ENCODE measurements at places on chromosomes 16 and 17.
A peak's percentile ranks its signal among the peaks of the same experiment; 100 is the strongest.

DNA sequence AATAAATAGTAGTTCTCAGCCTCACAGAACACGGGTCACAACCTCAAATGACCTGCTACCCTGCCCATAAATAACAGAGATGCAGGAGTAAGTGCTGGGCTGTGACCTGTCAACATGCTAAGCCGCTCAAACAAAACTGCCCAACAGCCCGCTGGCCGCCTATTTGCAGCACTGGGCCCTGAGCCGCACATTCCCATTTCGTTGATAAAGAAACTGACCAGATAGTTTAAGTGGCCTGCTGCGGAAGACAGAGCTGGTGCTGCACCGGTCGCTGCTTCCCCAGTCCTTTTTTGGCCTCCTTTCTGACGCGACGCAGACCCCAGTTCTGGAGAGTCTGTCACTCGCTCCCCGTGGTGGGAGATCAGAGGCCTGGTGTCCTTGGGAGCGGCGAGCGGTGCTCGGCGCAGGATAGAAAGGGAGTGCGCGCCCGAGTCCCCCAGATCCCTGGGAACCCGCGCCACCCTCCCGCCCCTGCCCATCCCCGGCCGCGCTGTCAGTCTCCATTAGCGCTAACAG lies 349 bp upstream of the SLC6A2 start:
- DNase-seq: no peak

DNA sequence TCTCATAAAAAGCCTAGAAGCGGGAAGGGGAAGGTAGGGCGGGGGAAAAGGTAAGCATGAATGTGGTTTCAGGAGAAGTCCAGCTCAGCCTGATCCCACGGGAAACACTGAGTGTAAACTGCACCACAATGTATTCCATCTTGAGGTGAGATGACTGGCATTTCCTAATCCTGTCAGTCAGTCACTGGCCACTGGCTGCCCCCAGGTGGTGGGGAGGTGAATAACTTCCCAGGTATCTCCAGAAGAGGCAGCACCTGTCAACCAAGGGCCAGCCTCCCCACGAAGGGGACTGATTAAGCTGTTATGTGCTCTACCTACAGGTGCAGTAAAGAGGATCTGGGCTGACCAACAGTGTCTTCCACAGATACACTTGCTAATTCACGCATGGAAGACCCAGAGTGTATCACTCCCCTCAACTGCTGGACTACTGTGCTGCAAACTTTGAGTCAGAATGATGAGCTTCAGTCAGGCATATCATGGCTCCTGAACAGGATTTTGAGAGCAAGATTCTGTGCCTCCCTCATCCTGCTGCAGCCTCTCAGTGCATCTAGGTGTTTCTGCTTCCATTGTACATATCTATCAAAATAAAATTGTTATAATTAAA lies 108.5 kb upstream of the CCL2 start:
- DNase-seq: peak; percentile 23

- no peak for DNase-seq
Observed at GRCh38 chr16:64711026-64711425, 410.8 kb downstream of the CDH11 start.

- no peak for DNase-seq
Observed at GRCh38 chr17:57408071-57408811, 151.9 kb downstream of the MSI2 start.

DNA sequence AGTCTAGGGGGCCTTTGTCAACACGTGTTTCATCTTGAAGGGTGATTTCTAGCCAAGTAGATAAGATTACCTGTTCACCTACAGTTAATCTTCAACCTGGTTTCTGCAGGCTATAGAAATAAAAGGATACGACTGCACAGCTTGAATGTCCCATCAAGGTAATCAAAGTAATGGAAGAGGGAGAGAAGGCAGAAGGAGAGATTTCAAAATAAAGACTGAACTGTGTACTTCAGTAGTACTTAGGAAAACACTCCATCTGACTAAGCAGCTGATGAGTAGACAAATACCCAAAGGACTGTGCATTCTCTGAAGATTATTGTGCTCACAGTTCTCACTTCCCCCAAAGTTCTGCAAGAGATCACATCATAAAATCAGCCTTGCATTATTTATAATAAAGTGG lies 5.8 kb upstream of the RFFL start:
- DNase-seq: no peak

DNA sequence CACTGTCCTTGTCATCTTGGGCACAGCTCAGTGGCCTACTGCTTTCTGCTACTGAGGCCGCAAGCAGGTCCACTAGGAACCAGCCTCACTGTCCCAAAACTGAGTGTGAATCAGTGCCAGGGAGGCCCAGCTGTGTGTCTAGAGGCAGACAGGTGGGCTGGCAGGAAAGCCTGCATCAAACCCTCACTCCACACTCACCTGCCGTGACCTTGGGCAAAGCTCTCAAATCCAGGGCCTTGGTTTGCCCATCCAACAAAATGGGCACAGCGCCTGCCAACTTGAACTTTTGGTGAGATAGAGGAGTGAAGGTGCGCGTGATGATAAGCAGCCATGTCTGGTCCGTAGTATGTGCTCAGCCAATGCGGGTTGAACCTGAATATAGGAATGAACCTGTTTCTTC lies 14.8 kb downstream of the ATP2C2 start:
- DNase-seq: no peak

GRCh38 chr16:47991491-47991890 lies 164.3 kb downstream of the ABCC12 start:
- no peak for DNase-seq

DNA sequence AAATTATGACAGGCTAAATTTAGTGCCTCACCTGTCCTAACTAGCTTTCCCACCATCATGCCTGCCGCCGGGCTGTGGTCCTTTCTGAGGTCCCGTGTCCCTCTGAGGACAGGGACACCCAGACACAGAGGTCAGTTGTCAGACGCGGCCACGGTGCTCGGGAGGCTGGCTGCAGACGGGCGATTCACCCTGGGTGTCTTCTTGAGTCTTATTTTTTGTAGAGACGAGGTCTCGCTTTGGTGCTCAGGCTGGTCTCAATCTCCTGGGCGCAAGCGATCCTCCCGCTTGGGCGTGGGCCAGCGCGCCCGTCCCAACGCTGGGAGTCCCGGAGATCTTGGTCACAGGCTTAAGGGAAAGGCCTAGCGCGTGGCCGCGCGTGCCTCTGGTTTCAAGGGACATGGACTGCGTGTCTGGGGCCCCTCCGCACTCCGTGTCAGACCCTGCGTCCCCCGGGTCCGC lies 797 bp upstream of the RAB11FIP3 start:
- DNase-seq: no peak

DNA sequence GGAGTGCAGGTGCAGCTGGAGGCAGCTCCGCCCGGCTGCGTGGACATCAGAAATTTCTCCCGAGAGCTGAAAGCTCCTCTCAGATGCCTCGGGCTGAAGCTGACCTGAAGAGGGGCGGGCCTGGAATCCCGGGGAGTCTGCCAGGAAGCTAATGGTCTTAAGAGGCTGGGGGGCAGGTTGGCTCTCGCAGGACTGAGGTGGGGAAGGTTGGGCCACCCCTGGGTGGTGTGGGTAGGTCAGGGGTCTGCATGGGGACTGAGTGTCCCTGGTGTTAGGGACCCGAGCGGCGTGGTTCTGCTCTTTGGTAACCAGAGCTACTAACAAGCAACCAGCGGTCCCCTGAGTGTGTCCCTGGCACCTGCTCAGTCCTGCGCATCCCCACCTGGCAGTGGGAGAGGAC lies 3.5 kb downstream of the CHMP6 start:
- DNase-seq: no peak

GRCh38 chr16:81212830-81213465 lies 25.5 kb upstream of the BCO1 start:
- DNase-seq: no peak

DNA sequence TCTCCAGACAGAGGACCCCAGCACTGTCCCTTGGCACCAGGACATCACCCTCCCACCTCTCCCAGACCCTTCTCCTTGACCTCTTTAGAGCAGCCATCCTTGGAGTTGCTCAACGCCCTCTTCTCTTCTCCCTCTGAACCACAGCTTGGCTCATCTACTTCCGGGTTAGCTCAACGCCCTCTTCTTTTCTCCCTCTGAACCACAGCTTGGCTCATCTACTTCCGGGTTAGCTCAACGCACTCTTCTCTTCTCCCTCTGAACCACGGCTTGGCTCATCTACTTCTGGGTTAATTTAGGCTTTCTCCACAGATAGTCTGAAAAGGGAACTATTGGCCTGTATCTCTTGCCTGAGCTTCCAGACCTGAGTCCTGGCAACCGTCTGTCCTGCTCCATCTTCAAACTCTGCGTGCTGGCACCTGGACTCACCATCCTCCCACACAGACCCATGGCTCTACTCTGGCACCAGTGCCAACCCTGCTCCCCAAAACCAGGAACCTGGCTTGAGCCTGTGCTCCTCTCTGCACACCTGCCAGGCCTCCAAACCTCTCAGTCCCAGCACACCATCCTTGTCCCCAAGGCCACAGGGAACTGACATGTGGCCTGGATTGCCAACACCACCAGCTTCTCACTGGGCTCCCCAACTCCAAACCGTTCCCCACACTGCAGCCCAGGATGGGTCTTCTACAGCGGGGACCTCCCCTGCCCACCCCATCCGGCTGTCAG lies 25.3 kb upstream of the FAAP100 start:
- no peak for DNase-seq

GRCh38 chr17:83053739-83054451 lies 25.5 kb upstream of the METRNL start:
- DNase-seq: no peak

- DNase-seq: no peak
Observed at GRCh38 chr17:50146927-50147665, 3.4 kb downstream of the PPP1R9B start.

DNA sequence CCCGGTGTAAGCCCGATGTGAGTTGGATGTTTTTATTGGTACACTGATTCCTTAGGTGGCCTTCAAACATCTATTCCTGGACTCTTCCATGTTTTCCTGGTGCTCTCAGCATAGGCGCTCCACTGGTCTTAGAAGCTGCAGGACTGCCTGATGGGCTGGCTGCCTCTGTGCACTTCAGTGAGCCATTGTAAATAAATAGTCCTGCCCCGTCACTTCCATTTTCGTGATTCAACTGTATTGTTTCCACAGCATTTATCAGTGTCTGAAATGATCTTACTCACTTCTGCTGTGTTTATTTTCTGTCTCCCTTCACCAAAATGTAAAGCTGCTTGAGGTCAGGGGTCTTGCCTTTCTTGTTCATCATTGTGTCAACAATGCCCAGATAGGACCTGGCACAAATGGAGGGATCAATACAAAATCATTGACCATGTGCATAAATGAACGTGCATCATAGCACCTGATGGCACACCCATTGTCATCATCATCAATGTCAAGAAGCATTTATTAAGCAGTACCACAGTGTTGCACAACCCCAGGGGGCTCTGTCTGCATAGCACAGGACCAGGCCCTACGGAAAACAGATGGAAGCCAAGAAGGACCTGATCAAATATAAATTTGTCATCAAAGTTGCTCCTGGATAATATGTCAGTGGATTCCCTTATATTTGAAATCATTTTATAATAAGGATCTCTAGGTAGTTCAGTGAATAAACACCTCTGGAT lies 66.6 kb upstream of the CPHXL start:
- no peak for DNase-seq

DNA sequence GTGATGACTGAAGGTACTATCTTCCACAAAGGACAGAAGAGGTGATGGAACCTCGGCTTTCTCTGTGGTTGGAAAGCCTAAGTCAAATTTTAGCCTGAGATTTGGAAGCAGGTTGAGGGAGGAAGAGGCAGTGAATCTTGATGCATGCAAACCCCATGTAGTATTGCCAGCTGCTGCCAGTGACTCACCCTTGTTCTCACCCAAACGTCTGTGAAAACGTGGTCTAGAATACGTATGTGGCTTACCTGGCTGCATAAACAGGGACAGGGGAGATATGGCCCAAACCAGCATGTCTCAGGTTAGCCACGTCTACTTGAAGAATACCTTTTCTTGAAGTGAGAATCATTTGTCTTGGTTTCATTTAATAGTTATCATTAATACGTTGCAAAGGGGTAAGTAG lies 438.0 kb upstream of the MAF start:
- DNase-seq: no peak

DNA sequence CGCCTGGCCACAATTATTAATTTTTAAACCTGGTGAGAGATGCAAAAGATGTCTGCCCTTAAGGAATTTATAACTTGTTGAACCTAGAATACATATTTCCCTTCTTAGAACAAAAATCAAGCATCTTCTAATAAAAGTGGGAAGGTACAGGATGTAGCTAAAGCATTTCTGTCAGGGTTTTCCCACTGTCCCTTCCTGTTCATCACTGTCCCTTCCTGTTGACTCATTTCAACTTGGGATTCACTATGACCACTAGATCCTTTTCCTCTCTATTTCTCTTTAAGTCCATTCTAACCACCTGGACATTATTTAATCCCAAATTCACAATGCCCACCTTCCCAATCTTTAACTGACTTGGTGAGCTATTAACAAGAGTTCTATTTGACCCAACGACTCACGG lies 33.9 kb upstream of the CDRT4 start:
- no peak for DNase-seq

DNA sequence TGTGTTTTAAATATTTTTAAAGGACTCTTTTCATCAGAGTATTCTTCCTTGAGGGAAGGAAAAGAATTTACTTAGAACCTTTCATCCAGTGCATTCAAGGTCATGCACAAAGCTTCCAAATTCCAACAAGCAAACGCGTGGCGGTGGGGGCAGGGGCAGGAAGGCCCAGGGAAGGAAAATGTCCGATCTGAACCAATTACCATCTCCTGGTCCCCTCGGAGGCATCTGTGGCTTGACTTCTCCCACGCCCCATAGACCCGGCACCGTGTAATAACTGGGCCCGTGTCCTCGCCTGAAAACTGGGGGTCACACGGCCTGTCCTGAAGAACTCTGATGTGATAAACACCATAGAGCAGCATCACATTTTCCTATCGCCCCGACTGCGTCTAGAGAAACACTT lies 18.3 kb downstream of the MEAK7 start:
- no peak for DNase-seq

GRCh38 chr17:17499402-17500145 lies 3.4 kb upstream of the RASD1 start:
- DNase-seq: no peak
